ENCODE measurements at places on chromosomes 4 and X. TPM values are rescaled to one million over a fixed set of nuclear protein-coding genes. Genes with fewer than 3 reads are reported as not detected.

FRYL gene
- 57.3 TPM for total RNA-seq

NR0B1 gene
- total RNA-seq: not detected

AKAP4 gene
- total RNA-seq: not detected

CSN1S1 gene
- not detected for total RNA-seq

IL2RG gene
- total RNA-seq: 0.11 TPM

ARR3 gene
- total RNA-seq: not detected

GPR119 gene
- total RNA-seq: not detected

SLC25A5 gene
- 441 TPM for total RNA-seq

GPR82 gene
- total RNA-seq: not detected

AMTN gene
- not detected for total RNA-seq

RHOH gene
- not detected for total RNA-seq

INTS12 gene
- 21.8 TPM for total RNA-seq

HNRNPDL gene
- 259 TPM for total RNA-seq

CT45A3 gene
- total RNA-seq: not detected

TCEAL6 gene
- total RNA-seq: not detected

CT45A5 gene
- not detected for total RNA-seq

EMCN gene
- total RNA-seq: not detected
